ENCODE measurements at places on chromosomes 4 and X. TPM values are rescaled to one million over a fixed set of nuclear protein-coding genes. Genes with fewer than 3 reads are reported as not detected.

MAGED4 gene
- total RNA-seq, result 0.27 TPM

CISD2 gene
- 17.1 TPM for total RNA-seq

TLL1 gene
- total RNA-seq, result 0.54 TPM

CFAP299 gene
- total RNA-seq, result 0.38 TPM

PDZD4 gene
- 2.8 TPM for total RNA-seq

FAM9C gene
- total RNA-seq, result 0.38 TPM

IL9R gene
- not detected for total RNA-seq

PCSK1N gene
- total RNA-seq, result not detected

CENPVL1 gene
- total RNA-seq, result not detected

ACSL1 gene
- 445 TPM for total RNA-seq

SYN1 gene
- 11.1 TPM for total RNA-seq

GLRA3 gene
- not detected for total RNA-seq

CYBB gene
- total RNA-seq, result 33.7 TPM

CASK gene
- 16.6 TPM for total RNA-seq

AFF2 gene
- 0.22 TPM for total RNA-seq

WWC2 gene
- 30.2 TPM for total RNA-seq

GAGE2A gene
- total RNA-seq, result not detected

DNA sequence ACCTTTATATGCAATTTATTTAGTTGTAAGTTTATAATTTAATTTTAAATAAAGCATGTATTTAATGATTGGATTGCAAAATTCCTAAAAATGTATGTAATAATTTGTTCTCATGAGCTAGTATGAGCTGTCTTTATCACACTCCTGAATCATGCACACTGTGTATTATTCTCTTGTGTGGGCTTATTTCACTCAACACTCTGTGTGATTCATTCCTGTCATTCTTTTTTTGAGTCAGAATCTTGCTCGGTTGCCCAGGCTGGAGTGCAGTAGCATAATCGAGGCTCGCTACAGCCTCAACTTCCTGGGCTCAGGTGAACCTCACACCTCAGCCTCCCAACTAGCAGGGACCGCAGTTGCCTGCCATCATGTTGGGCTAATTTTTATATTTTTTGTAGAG is 123.1 kb upstream of the SLC34A2 start:
- no peak for DNase-seq

GRCh38 chrX:112067601-112068000 is 15.0 kb downstream of the TRPC5 start:
- no peak for DNase-seq

DNA sequence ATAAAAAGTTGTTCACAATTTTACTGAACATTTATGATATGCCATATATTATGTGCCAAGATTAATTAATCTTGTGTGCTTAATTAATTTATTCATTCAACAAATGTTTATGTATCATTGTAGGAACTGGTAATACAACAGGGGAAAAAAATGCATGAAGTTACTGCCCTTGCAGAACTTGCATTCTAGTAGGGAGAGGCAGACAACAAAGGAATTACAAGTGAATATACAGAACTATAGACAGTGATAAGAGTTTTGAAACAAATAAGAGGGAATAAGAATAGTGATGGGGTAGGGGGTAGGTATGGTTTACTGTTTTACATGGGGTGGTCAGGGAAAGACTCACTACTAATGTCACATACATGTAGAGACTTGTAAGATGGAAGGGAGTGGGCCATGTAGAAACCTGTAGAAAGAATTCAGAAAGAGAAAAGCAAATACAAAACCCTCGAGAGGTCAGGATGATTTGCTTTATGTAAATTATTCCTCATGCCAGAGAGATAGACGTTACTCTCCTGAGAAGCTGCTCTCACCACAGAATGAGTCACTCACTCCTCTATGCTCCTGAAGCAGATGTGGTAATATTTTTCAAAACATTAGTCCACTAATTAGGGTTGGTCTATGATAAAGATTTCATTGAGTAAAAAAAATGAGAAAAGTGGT is 855.0 kb upstream of the GRID2 start:
- DNase-seq, result no peak

GRCh38 chrX:57156397-57157049 is 19.3 kb upstream of the SPIN2A start:
- no peak for DNase-seq

GRCh38 chr4:75385106-75385505 is 129.1 kb downstream of the RCHY1 start:
- DNase-seq, result no peak

GRCh38 chr4:33996075-33996718 is 2248.1 kb downstream of the ARAP2 start:
- DNase-seq, result no peak

- no peak for DNase-seq
Measured at GRCh38 chr4:56728512-56728911, 47.4 kb upstream of the HOPX start.

DNA sequence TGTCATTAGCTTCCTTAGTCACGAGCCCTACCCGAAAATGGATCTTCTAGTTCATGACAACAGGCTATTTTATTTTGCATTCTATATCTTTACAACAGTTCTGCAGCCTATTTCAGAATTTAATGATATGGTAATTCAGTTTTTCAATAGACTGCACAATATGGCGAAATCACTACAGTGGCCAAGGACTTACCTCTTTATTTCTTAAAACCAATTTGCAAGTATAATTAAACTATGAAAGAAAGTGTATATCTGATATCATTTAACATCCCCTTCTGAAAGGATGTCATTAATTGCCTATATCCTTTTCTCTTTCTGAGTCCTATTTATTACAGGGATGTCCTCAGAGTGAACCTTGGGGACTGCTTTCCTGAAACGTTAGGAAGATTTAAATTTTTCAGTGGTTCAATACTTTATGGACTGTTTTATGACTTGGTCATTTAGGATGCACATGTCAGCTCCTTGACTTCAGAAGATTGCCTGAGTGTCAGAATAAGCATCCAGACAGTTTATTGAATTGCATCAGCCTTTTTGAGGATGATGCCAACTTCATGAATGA is 190.8 kb upstream of the GEMIN8 start:
- no peak for DNase-seq

DNA sequence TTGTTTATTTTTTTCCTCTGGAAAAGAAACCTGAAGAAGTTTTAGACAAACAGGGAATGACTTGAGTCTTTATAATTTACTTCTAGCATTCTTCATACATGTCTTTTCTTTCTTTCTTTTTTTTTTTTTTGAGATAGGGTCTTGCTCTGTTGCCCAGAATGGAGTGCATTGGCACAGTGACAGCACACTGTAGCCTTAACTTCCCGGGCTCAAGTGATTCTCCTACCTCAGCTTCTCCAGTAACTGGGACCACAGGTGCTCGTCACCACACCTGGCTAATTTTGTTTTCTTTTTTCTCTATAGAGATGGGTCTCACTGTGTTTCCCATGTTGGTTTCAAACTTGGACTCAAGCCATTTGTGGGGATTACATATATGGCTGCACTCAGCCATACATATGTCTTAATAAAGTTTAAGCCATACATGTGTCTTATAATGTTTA is 71.8 kb downstream of the RAPGEF2 start:
- DNase-seq, result no peak

DNA sequence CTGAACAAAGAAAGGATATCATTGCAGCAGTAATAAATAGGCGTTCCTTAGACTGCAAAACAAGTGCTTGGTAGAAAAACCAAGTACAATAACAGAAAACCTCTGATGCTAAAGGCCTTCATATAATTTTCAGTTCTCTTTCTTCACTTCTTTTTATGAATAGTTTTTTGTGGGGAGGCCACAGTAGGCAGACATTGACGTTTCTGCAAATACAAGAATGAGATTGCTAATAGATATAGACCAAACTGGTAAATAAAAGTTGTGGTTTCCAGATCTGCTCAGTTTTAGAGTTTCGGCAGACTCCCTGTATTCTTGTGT is 57.0 kb upstream of the RAP1GDS1 start:
- no peak for DNase-seq

DNA sequence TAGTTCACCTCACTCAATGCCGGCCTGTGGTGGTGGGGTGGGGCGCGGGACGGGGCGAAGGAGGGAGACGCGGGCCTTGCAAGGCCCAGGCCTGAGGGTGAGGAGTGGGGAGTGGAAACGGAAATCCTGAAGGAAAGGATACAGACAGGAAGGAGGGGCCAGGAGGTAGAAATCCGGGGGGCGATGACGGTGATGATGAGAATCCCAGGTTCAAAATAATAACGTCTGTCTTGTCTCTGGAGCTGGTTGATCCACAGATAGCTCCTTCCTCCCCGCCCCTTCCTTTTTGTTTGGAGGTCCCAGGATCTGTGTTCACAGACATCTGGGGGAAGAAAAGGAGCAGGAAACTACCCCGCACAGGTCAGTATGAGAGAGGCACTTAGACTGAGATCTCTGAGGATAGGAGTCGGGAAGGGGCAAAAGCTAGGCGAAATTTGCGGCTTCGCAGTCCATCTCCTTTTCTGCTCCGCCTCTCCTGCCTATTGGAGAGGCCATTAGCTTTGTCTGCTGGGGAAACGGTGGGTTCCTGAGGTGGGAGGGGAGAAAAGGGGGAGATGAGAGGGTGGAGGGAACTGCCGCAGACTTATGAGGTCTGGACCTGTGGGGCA is 746 bp downstream of the TCEAL7 start:
- no peak for DNase-seq

GRCh38 chrX:73478961-73479360 is 32.1 kb downstream of the CDX4 start:
- no peak for DNase-seq

DNA sequence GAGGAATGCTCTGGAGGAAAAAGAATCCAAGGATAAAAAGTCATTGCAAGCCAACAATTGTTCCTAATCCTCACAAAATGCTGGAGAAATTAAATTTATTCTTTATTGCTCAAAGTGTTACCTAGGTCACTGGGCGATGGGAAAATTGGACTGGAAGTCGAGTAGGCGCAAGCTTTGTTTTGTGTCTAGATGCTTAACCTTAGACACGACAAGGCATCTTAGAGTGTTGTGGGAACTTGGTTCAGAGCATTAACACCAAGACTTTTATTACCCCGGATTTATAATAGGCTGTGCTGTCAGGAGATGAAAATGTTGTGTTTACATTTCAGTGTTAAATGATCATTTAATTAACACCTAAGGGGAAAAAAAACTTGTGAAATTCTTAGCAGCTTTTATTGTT is 25.1 kb downstream of the SLIT2 start:
- no peak for DNase-seq

DNA sequence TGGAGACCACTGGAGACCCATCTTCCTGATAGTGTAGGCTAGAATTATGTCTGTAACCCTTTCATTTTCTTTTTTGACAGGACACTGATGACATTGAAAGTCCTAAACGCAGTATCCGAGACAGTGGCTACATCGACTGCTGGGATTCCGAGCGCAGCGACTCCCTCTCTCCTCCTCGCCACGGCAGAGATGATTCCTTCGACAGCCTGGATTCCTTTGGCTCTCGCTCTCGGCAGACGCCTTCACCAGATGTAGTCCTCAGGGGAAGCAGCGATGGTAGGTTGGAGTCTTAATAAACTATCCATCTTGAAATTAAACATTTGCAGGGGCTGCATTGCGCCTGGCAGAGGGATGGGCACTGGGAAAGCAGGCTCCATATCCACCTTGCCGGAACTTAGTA is 75.4 kb downstream of the LIMCH1 start:
- no peak for DNase-seq

DNA sequence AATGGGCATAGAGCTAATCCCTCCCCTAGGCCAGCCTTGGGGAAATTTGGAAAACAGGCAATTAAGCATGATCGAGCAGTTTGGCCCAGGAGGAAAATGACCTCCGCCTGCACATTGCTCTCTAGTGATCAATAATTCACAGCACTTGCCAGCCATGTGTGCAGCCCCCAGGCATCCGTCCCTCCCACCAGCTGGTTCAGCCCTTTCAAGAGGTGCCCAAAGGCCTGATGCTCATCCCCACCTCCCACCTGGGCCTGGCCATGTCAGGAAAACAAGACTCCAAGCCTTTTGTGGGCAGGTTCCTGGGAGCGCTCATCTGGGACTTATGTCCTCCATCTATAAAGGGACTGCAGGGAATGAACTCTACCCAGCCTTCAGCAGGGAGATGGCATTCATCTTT is 17.5 kb upstream of the PPP2R2C start:
- no peak for DNase-seq

DNA sequence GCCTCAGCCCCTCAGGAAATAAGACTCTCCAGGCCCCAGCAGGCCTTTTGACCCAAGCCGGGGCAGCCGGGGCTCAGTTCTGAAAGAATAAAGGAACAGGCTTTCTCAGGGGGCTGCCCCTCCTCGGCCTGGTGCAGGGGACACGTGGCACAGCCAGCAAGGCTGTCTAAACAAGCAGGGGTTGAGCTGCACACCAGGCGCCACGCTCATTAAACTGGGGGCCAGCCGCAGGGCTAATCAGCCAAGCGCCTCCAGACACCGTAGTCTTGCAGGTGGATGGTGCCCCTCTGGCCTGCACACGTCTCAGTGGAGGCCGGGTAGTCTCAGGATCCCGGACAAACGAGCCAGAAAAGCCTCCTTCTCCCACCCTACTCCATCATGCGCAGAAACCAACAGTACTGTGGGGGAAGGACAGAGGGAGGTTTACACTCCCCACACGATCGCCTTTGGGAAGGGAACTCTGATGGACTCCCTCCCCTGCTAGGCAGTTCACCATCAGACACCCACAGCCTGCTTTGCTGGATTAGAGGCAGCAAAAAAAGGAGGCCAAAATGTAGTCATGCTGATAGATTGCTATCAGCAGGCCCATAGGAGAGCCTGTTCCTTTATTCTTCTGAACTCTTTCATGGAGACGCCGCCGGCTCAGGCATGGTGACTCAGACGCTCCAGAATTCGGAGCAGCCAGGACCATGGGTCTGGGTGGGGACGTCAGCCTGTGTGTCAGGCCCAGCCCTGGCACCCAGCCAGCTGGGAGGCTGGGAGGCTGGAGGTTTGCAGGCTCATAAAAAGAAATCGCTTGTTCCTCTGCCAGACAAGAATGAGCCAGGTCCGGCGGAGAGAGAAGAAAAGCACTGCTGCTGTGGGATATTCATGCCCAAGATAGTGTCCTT is 342.4 kb downstream of the BCOR start:
- peak; percentile 84 for DNase-seq

DNA sequence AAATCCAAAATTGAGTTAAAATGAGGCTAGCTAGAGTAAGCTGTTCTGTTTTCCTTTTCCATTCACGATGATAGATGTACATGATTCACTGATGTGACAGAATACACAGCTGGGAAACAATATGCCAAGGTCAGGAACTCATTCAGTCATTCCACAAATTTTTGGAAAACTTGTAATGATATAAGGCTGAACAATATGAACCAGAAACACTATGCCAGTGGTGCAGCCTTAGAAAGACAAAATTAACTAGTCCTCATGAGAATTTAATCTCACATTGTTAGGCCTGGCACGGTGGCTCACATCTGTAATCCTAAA is 50.0 kb upstream of the NDST3 start:
- DNase-seq, result no peak

GRCh38 chr4:153940916-153941315 is 152.0 kb upstream of the SFRP2 start:
- DNase-seq, result no peak

Measured in Right ventricle myocardium inferior (tissue), 1 donor.